GM23248 (cell line): ENCODE measurements at places on chromosomes 7 and 10.

GRCh38 chr7:15680446-15680845, 6.0 kb downstream of the MEOX2 start:
- no peaks in the 10 kb centered on the region for H3K36me3 ChIP-seq
- H3K4me1 ChIP-seq: peaks cover 3% of the 10 kb centered on the region; the same call in 1 of the 2 replicates
- no peak for DNase-seq
- H3K27me3 ChIP-seq: peaks cover 42% of the 10 kb centered on the region
- H3K27ac ChIP-seq: no peak overlapping the region
- no peak overlapping the region for H3K4me3 ChIP-seq

GRCh38 chr10:9545073-9545472, 1472.6 kb upstream of the CELF2 start:
- no peaks in the 10 kb centered on the region for H3K36me3 ChIP-seq
- no peak overlapping the region for H3K4me3 ChIP-seq
- H3K27me3 ChIP-seq: no peaks in the 10 kb centered on the region
- no peaks in the 10 kb centered on the region for H3K4me1 ChIP-seq
- no peak overlapping the region for H3K27ac ChIP-seq

GRCh38 chr10:63722537-63722936, 201.3 kb downstream of the REEP3 start:
- no peaks in the 10 kb centered on the region for H3K36me3 ChIP-seq
- H3K4me1 ChIP-seq: peaks cover 15% of the 10 kb centered on the region; the same call in 1 of the 2 replicates
- peaks cover 7% of the 10 kb centered on the region; the same call in 1 of the 2 replicates for H3K27me3 ChIP-seq
- H3K4me3 ChIP-seq: no peak overlapping the region
- DNase-seq: peak; percentile 68
- H3K27ac ChIP-seq: no peak overlapping the region

DNA sequence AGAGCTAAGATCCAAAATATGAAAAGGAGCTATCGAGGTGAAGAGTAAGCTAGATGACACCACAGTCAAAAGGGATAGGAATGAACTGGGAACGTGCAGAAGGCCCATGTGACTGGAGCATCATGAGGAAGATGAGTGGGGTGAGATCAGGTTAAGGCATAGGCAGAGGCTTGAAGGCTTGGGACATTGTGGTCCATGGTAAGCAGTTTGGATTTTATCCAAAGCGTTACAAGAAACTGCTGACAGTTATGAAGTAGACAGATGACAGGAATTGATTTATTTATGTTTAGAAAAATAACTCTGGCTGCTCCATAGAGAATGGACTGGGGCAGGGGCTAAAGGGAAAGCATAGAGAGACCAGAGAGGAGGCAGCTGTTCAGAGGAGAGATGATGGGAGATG, 18.1 kb upstream of the PANK1 start:
- H3K27ac ChIP-seq: no peak overlapping the region
- H3K4me1 ChIP-seq: peaks cover 17% of the 10 kb centered on the region
- no peak for DNase-seq

- no peak overlapping the region for H3K4me3 ChIP-seq
- H3K27me3 ChIP-seq: no peaks in the 10 kb centered on the region
- peaks cover 9% of the 10 kb centered on the region for H3K4me1 ChIP-seq
- no peak overlapping the region for H3K27ac ChIP-seq
Measured at GRCh38 chr10:62471711-62472110, 97.5 kb downstream of the ZNF365 start.

GRCh38 chr10:124696446-124697392, 47.5 kb downstream of the FAM53B start:
- H3K4me3 ChIP-seq: no peak overlapping the region
- DNase-seq: no peak
- no peaks in the 10 kb centered on the region for H3K27me3 ChIP-seq
- no peak overlapping the region for H3K27ac ChIP-seq
- no peaks in the 10 kb centered on the region for H3K36me3 ChIP-seq

- H3K4me3 ChIP-seq: no peak overlapping the region
- no peak overlapping the region for H3K27ac ChIP-seq
- H3K27me3 ChIP-seq: no peaks in the 10 kb centered on the region
- no peaks in the 10 kb centered on the region for H3K36me3 ChIP-seq
- peak; percentile 82 for DNase-seq
Measured at GRCh38 chr10:116826803-116827202, 22.5 kb upstream of the ENO4 start.

- no peaks in the 10 kb centered on the region for H3K36me3 ChIP-seq
- H3K27me3 ChIP-seq: no peaks in the 10 kb centered on the region
- no peak overlapping the region for H3K4me3 ChIP-seq
- no peaks in the 10 kb centered on the region for H3K4me1 ChIP-seq
- no peak for DNase-seq
- H3K27ac ChIP-seq: no peak overlapping the region
Measured at GRCh38 chr10:91210435-91210834, 10.0 kb upstream of the PCGF5 start.

- H3K36me3 ChIP-seq: no peaks in the 10 kb centered on the region
- peak; percentile 58 for DNase-seq
- H3K4me1 ChIP-seq: peaks cover 8% of the 10 kb centered on the region; the same call in 1 of the 2 replicates
- peak overlapping the region; percentile 32; the same call in 1 of the 2 replicates for H3K27ac ChIP-seq
Measured at GRCh38 chr10:94546049-94546900, 687 bp downstream of the HELLS start.

DNA sequence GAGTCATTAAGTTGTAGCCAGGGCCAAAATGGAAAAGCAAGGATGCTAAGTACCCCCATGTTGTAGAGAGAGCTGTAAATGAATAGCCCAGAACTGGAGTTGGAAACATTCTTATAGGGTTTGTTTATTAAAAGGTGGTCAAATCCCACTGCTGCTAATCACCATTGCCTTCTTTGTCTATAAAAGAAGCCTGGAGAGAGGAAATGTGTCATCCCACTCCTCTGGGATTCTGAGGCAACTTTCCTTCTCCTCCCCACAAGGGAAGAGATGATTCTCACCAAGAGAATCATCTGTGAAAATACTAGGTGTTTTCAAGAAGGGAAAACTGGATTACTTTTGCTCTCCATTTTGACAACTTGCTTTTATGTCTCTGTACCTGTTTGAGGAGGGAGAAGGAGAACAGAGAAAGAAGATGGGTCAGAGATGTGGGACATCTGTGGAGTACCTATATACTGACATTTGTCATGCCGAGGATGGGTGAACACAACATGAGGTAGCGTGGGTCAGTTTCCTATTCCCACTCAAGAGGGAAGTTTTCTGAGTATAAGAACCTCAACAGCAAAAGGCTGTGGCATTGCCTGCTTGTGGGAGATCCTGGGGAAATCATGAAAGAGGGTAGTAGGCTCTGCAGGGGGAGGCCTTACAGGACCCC, 262.2 kb downstream of the KIF20B start:
- no peak for DNase-seq
- no peaks in the 10 kb centered on the region for H3K4me1 ChIP-seq

GRCh38 chr10:95815133-95815532, 59.2 kb downstream of the ENTPD1 start:
- H3K27ac ChIP-seq: no peak overlapping the region
- DNase-seq: no peak
- H3K4me3 ChIP-seq: no peak overlapping the region
- peaks cover 6% of the 10 kb centered on the region; the same call in 1 of the 2 replicates for H3K27me3 ChIP-seq
- H3K36me3 ChIP-seq: no peaks in the 10 kb centered on the region

- no peak overlapping the region for H3K27ac ChIP-seq
- no peaks in the 10 kb centered on the region for H3K36me3 ChIP-seq
- H3K27me3 ChIP-seq: no peaks in the 10 kb centered on the region
- no peaks in the 10 kb centered on the region for H3K4me1 ChIP-seq
Measured at GRCh38 chr10:81179805-81180452, 642.2 kb downstream of the SH2D4B start.

DNA sequence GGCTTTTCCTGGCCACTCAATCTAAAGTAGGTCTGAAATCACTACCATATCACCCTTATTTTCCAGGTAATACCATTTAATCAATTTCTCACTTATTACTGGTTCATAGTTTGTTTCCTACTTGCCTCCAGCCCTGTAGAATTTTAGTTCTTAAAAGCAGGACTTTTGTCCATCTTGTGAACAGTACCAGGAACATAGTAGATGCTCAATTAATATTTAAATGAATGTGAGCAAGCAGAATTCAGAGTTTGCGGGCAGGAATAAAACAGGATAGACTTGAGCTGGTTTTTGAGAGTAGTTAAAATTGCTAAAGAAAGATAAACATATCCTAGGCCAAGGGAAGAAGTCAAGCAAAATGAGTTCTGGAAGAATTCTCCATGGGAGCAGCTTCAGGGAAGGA, 77.9 kb downstream of the ANK3 start:
- no peak overlapping the region for H3K4me3 ChIP-seq
- no peak for DNase-seq
- H3K4me1 ChIP-seq: peaks cover 22% of the 10 kb centered on the region
- H3K27me3 ChIP-seq: no peaks in the 10 kb centered on the region
- H3K27ac ChIP-seq: no peak overlapping the region

- no peak overlapping the region for H3K4me3 ChIP-seq
- H3K27ac ChIP-seq: no peak overlapping the region
- no peaks in the 10 kb centered on the region for H3K36me3 ChIP-seq
- peaks cover 6% of the 10 kb centered on the region for H3K4me1 ChIP-seq
- no peaks in the 10 kb centered on the region for H3K27me3 ChIP-seq
Measured at GRCh38 chr10:77311186-77311585, 326.4 kb downstream of the KCNMA1 start.
